ENCODE measurements at places on chromosomes 16 and 17.

DNA sequence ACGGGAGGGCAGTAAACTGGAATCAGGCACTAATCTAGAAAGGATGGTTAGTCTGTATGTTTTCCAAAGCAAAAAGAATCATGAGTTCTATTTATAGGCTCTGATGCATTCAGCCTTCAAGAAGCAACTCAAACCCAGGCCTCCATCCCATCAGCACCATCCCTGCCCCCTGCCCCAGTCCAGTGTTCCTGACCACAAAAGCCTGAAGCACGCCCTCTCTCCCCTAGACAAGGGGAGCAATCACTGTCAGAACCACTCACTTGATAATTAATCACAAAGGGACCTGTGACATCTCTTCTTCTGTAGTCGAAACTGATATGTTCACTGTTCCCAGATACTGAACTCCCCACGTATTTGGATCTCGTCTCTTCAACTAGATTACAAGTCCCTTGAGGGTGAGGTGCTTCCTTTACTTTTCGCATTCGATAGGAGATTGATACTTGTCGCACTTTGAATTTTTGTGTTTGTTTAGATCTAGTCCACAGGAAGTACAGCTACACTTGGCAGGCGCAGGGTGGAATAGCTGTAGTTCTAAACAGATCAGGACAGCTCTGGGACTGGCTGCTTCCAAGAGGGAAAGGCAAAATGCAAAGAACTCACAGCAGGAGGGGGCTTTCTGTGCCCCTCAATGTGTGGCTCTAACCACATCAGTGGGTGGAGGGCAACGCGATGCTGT lies 36.4 kb upstream of the CCDC182 start:
- DNase-seq = no peak

GRCh38 chr16:57870753-57871454 lies 68.6 kb upstream of the KIFC3 start:
- DNase-seq = no peak

DNA sequence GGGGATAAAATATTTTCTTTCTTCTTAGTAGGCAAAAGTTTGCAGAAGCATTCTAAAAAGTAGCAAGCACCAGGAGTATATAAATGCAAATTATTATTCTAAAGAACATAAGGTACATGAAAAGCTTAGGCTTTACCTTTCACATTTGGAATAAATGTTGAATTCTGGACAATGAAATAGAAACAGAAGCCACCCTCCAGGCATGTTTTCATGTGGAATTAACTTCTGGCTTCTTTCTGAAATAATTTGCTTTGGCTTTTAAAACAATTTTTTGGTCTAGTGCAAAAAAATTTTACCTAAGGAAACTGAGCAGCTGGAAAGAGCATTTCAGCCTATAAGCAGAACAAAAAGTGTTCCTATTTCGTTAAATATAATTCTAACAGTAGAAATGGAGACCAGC lies 109.5 kb upstream of the CORO6 start:
- no peak for DNase-seq

GRCh38 chr16:57899771-57900661 lies 70.9 kb downstream of the CNGB1 start:
- DNase-seq = peak; percentile 76

DNA sequence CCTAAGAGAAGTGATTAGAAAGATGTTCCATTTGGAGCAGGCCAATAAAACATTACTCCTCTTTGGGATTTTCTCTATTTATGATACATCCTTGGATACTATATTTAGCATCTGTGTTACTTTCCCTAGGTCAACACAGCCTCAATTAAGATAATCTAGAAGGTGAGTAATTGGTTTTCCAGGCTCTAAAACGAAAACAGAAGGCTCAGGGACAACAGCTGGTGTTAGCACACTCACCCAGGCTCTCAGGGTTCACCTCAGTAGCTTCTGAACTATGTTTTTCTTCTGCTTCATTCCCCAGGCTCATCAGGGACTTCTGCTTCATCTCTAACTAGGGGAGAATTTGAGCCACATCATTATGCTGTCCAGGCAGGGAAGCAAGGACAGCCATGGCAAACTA lies 76.6 kb downstream of the ZZEF1 start:
- no peak for DNase-seq
